Activated CD4-positive, alpha-beta memory T cell treated with anti-CD3 and anti-CD28 coated beads, Interleukin-2, amount 10 ng/mL, durations not matched to agents 7 days and 5 days (primary cell): ENCODE measurements at places on chromosomes 13 and 19.
A peak's percentile ranks its signal among the peaks of the same experiment; 100 is the strongest.

DNA sequence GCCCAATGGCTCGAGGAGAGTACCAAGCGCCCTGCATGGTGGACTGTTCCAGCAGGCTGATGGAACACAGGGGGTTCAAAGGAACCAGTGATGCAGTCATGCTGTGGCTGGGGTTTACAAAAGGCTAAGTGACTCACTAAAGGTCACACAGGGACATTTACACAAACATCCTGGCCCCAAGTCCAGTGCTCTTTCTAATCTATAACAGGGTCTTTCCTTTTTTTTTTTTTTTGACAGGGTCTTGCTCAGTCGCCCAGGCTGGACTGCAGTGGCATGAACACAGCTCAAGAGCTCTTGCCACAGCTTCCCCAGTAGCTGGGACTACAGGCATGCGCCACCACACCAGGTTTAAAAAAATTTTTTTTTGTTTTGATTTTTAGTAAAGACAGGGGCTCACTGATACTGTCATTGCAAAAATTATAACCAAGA, 2.8 kb upstream of the SLC25A15 start:
- peak; percentile 35 for DNase-seq

DNA sequence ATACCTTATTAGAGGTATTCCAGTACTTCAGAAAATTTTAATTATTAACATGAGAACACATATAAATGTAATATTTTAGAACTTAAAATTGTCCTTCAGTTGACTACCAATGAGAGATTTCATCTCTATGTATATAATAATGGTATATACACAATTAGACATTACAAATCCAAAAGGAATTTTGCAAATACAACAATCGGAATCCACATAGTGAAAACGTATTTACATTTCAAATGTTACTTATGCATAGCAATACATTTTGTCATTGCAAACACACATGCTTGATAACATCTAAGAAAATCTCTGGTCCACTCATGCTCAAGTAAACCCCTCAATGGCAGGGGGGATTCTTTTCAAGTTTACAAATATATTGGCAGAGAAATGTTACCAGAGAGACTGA, 2345.2 kb downstream of the PCDH9 start:
- no peak for DNase-seq

DNA sequence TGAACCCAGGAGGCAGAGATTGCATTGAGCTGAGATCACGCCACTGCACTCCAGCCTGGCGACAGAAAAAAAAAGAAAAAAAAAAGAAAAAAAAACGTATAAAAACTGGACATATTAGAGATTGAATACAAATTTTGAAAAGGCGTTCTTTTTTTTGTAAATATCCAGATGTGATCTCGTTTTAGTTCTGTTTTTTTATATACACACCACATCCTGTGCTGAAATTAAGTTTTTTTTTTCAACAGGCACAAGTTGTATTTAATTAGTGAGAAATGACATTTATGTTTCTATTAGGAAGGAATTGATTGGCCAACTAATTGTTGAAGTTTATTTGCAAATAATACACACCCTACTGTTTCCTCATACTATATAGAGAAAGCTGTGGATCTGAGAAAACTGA, 3.6 kb downstream of the CDADC1 start:
- no peak for DNase-seq

DNA sequence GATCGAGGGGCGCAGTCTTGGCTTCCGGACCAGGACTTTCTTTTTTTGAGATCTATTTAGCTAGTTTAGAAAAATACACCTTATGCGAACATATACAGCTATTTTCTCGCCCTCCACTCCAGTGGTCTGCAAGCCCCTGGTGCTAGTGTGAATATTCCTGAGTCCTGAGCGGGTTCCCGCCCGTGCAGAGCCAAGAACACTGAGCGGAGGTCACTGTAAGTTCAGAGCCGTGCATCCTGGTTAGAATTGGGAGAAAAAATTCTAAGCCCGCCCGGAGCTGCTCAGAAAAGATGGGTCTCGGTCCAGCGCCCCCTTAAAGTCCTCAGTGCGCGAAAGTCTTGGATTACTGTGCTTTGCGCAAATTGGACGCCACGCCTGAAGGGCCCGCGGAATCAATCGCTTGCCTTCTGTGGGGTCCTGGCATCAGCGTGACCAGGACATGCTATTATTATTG, 117.7 kb downstream of the KCNRG start:
- DNase-seq = no peak

GRCh38 chr13:52812941-52813340, 35.5 kb downstream of the PCDH8 start:
- no peak for DNase-seq

DNA sequence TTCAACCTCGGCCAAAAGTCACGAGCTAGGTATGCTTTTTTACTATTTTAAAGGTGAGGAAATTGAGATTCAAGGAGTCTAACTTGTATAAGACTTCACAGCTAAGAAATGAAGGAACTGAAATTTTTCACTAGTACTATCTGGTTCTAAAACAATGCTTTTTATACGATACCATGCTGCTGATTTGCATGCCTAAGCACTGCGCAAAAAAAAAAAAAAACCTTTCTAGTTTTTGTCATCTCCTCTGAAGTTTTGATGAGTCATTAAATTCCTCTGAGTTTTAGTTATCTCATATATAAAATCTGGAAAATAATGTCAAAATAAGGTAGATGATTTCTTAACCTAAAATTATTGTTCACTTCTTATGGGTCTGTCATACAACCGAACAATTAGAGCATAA, 28.0 kb upstream of the UFM1 start:
- no peak for DNase-seq

DNA sequence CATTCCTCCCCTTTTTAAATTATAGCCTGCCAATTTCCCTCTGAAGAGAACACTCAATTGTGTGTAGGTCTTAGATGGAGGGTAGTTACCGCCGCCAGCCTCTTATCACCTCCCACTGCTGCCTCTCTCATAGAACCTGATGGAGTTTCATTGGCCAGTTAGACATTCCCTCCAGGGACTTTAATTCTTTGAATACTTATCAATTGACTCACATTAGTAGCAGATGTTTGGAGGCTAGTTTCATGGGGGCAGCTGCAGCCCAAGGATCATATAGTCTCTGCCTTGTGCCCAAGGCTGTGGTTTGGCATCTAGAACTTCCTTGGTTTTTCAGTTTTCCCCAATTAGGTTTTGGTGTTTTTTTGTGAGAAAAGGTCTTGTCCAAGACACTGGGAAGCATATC, 318.9 kb upstream of the HTR2A start:
- no peak for DNase-seq

DNA sequence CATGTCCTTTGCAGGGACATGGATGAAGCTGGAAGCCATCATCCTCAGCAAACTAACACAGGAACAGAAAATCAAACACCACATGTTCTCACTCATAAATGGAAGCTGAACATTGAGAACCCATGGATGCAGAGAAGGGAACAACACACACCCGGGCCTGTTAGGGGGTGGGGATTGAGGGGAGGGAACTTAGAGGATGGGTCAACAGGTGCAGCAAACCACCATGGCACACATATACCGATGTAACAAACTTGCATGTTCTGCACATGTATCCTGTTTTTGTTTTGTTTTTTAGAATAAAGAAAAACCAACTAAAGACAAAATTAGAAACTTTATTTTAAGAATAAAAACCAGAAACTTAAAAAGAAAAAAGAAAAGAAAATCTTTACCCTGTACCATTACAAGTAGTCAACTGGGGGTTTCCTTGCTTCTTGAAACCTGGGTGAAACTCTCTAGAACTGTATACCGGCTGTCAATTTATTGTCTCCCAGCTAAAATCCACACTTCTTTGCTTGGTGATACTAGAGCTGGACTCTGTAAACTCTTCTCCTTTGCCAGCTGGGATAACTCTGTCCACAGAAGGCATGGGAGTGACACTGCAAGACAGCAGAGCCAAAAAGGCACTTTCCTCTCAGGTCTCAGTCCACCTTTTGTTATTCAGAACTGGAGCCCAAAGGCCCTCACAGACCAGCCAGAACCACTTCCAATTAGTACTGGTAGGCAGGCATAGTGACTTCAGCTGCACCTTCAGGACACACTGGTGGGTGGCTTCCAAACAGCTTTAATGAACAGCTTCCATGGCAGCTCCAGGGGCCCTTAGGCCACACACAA, 9.0 kb downstream of the MICU2 start:
- no peak for DNase-seq

DNA sequence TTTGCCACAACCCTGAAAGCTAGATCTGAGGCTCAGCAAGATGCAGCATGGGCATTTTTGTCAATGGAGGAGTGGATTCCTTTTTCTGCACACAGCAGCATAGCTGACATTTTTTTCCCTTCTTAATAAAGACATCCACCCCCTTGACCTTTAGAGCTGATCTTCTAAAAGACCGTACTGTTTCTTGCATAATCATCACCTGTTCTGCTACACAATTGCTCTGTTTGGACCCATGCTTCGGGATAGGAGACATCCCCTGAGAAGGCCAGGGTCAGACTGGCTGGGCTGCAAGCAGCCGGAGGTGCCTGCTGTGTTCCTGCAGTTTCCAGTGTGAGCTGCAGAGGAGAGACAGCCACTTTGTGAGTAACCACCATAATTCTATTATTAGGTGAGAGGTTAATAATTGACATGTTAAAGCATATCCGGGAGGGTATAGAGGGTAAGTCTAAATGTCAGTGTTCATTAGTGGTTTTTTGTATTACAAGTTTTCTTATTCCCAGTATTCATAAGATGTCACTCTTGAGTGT, 108.5 kb upstream of the C1QTNF9B start:
- no peak for DNase-seq

- DNase-seq = no peak
Observed at GRCh38 chr19:3151563-3152418, 16.0 kb downstream of the GNA15 start.

DNA sequence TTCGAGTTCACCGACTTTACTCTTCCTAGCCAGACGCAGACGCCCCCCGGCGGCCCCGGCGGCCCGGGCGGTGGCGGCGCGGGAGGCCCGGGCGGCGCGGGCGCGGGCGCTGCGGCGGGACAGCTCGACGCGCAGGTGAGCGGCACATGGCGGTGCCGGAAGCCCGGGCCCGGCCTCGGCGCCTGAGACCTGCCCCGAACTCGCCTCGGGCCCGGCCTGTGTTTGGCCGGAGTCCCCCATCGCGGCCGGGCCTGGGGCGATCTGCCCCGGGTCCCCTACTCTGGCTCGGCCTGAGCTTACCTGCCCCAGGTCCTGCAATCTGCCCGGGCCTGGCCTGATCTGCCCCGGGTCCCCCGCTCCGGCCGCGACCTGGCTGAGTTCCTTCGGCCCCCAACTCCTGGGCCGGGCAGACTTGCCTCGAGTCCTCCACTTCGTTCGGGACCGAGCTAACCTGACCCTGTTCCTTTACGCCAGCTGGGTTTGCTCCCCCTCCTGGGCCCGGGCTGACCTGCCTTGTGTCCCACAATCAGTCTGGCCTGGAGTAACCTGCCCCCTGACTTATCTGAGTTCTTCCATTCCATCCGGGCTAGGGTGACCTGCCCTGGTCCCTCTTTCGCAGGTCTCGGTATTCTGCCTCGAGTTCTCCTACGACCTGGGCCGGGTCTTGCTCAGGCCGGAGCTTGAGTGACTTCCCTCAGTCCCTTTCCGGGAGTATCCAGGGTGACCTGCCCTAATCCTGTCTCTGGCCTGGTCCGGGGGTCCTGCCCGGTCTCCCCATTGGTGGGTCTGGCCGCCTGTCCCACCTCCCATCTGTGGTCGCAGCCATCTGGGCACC, 764 bp downstream of the UPF1 start:
- peak; percentile 39 for DNase-seq

DNA sequence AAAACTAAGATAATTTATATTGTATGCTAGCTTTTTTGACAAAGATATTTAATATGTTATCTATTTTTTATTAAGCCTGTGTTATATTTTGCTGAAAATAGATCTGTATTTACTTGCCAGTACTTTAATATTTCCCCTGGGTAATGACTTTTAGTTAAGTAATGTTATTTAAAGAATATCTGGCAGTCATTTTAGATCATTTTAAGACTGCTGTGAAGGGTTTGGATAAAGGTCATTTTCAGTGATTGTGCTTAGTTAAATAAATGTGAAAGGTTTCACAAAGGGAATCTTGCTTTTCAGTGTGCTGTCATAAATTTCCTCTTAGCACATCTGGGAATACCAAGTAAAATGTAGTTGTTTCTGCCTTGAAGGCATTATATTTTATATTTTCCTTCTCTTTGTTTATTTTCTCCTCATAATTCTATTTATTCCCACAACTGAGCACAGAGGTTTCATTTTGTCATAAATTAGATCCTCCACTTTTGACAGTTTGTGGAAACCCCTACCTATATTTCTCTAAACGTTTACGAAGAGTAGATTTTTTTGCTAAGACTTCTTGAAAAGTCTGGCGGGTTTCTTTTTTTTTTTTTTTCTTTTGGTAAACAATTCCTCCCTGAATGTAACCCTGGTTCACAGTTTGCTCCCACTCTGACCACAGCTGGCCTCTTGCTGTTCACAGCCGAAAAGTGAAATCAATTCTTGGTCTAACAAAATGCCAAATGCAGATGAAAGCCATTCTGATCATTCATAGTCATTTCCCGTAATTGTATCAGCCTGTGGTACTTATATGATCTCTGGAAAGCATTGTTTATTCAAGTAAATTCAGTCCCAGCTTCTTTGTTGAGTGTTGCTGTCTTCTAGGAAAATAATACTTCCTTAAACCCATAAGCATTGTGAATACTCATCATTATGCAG, 87.8 kb downstream of the MAB21L1 start:
- DNase-seq = no peak

GRCh38 chr19:44076325-44076724, 4.4 kb downstream of the ZNF284 start:
- no peak for DNase-seq

GRCh38 chr19:54420383-54421168, 5.3 kb downstream of the TTYH1 start:
- no peak for DNase-seq

DNA sequence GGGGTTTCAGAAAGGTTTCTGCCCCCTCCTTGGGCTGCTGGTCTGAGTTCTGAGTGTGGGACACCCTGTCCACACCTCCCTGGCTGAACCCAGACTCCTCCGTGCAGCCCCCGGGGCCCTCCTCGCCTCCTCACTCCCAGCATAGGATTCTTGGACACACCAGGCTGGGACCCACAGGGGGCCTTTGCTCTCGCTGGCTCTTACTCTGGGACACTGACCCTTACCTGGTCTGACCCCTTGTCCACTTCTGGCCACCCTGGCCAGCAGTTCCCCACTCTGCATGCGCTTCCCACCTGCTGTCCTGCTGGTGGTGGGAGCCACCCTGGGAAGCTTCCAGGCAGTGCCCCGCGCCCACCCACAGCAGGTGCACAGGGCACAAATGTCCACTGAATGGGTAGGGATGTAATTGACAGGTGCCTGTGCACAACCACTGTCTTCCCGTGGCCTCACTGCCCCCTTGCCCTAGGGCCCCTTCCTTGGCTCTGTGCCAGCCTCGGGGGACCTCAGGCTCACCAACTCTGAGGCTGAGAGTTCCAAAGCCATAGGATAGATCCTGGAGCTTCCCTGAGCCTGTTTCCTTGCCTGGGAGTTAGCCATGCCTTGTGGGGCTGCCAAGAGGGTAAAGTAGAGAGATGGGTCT, 7.0 kb upstream of the SLC25A42 start:
- DNase-seq = no peak

DNA sequence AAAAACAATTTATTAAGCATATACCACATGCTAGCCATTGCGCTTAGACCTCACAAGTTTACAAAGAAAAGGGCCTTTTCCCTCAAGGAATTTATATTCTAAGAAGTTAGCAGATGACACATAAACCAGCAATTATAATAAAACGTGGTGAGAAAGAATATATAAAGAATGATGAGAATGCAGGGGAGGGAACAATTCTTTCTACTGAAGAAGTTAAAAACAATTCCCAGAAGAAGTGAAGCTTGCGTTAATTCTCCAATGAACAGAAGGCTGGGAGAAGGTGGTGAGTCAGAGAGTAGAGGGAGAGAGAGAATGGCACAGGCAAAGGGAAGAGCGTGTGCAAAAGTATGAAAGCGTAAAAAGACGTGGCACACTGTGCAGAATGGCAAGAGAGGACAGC, 69.5 kb upstream of the ZDHHC20 start:
- no peak for DNase-seq
